Mesenteric fat pad (tissue), 1 donor: ENCODE measurements at places on chromosomes 1 and 21.

DNA sequence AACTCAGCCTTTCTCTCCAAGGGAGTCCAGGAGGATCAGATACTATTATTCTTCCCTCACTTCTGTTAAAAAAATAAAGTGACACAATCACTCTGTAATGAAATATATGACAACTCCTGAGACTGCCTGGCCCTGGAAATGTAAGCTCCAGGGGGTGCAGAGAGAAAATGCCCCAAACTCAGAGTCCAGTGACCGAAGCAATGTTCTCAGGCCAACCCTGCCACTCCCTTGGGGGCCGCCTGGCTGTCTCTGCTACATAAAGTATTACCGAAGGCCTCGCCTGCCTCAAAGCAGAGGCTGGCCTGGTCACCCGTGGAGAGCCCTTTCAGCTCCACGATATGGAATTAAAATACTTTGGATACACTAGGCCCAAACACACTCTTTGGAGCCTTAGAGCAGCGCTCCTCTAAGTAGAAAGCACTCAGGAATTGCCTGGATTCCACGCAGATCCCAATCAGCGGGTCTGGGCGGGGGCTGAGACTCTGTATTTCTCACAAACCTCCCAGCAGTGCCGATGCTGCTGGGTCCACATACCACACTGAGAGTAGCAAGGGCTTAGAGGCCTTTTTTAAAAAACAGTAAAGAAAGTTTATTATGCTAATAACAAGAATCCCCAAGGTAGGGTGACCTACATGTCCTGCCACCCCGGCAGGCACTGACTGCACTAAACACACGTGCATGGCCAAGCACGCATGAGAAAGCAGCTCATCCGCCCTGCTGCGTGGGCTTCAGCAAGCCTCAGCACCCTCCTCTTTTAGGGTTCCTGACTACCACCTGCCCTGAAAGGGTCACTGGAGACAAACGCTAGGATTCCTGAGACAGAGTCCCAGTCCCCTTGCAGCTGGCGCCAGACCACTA lies 31.1 kb downstream of the TMCO4 start:
- no peak for DNase-seq

- DNase-seq = no peak
Observed at GRCh38 chr1:56250809-56251208, 328.6 kb downstream of the PLPP3 start.

GRCh38 chr1:93235261-93235660 lies 54.7 kb downstream of the CCDC18 start:
- DNase-seq = no peak

DNA sequence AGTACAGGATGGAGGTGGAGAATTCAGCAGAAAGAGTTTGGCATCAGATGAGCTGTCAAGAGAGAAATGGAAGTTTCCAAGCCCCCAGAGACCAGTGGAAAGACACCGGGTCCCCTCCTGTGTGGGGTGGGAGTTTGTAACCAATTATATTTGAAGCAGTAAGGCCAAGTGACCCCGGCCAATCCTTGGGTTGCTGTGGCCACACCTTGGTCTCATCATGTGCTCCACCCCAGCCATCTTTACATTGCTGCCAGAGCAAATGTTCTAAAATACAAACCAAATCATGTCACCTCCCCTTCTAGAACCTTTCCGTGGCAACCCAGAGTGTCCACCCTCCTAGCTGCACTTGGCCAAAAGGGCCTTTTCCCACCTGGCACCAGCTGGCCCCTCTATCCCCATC lies 86.1 kb downstream of the KCNN3 start:
- DNase-seq = no peak

DNA sequence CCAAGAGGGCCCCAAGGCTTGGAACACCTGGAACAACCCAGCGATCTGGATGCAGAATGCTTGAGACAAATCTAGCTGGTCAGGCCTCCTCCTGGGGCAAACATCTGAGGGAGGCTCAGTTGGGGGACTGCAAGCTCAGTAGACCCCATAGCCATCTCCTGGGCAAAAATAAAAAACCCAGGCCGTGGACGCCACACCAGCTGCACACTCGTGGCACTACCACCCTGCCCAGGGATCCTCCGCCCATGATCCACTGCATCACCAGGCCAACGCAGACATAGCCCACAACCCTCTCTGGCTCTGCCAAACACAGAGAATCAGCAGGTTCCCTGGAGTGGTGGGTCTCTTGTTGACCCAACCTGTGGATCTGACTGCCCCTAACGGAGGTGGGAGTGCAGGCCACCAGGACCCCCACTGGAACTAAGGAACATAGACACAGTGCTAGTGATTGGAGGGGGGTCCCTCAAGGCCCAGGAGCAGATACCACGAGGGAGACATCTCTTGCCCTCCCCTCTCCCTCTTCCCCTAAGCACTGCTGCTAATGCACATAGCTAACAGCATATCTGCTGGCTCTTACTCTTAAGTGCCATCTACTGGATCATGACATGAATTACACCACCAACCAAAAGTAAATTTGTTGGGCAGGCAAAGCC lies 147.2 kb downstream of the CHD1L start:
- no peak for DNase-seq

- no peak for DNase-seq
Observed at GRCh38 chr1:235822685-235823084, 44.0 kb downstream of the LYST start.

DNA sequence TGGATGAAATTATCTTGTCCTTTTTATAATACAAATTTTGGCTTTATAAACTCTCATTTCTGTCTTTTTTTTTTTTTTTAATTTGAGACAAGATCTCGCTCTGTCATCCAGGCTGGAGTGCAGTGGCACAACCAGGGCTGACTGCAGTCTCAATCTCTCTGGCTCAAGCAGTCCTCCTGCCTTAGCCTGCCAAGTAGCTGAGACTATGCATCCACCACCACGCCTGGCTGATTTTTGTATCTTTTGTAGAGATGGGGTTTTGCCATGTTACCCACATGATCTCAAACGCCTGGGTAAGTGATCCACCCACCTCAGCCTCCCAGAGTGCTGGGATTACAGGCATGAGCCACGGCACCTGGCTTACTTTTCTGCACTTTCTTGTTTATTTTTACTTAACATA lies 7.5 kb downstream of the TOR1AIP1 start:
- no peak for DNase-seq

GRCh38 chr21:44484498-44485253 lies 29.4 kb downstream of the LRRC3 start:
- no peak for DNase-seq
